Endothelial cell (in vitro differentiated cells): ENCODE measurements at places on chromosomes 3 and 15.

DNA sequence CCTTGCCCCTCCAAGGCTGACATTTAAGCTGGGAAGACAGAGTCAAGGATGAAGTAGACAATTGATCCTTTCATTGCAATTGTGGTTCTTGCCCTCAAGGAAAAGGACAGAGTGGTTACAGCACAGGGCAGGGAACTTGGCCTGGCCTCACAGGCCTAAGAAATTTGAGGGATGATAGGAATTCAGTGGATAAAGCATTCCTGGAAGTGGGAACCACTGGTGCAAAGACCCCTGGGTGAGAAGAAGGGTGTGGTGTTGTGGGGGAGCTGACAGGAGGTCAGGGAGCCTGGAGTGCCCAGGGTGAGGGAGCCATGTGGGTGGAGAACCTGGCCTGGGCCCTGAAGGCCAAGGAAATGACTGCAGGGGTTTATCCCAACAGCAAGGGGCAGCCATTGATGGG is 287.4 kb downstream of the UACA start:
- DNase-seq: no peak

- DNase-seq: no peak
These were observed 547.5 kb downstream of the MCTP2 start for GRCh38 chr15:94778840-94779239.

- DNase-seq: no peak
These were observed 487.5 kb upstream of the WNT5A start for GRCh38 chr3:55974421-55975165.

GRCh38 chr15:68583321-68583720 is 4.5 kb downstream of the CORO2B start:
- DNase-seq: no peak

DNA sequence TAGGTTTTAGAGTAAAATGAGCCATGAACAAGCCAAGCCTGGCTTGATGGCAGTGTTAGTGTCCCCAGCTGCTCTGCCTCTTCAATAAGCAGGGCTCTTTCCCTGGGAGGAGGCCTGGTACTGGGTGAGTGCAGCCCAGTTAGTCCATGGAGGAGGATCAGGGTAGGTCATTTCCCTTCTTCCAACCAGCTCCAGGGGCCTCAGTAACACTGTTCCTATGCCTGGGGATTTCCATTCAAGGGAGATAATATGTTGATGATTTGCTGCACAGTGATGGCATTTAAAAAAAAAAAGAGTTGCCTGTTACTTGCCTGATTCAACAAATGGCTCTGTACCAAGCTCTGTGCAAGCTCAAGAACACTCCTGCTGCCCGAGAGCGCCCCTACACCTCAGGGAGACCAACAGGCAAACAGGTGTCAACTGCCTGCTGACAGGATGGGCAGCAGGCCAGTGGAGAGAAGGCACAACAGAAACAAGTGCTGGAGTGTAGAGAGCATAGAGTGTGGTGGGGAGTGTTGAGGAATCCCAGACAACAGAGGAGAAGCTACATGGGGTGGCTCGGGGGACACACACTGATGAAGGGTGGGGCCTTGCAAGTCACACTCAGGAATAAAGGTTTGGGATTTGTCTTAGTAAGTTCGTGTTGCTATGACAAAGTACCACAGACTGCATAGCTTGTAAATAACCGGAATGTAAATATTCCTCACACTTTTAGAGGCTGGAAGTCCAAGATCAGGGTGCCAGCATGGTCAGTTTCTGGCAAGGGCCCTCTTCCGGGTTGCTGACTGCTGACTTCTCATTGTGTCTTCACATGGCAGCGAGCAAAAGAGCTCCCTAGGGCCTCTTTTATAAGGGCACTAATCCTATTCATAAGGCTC is 78.6 kb upstream of the PXYLP1 start:
- DNase-seq: no peak

- peak; percentile 91 for DNase-seq
These were observed 708 bp downstream of the DCAF1 start for GRCh38 chr3:51498876-51499738.

GRCh38 chr3:148582126-148582525 is 115.6 kb upstream of the AGTR1 start:
- DNase-seq: no peak

DNA sequence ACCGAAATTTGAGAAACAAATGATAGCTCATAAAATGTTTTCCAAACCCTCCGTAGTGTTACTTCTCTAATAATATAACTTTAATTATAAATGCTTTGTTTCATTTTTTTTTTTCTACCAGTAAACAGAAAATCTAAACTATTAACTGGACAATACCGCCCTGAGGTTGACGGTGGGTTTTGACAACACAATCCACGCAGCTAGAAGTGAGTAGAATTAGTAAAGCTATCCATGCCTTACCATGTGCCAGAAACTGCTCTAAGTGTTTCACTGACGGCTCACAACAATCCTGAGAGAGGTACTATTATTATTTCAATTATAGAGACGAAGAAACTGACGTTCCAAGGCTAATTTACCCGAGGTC is 410 bp downstream of the NDUFAF1 start:
- no peak for DNase-seq

- no peak for DNase-seq
These were observed 113.3 kb upstream of the GBE1 start for GRCh38 chr3:81874738-81875137.

DNA sequence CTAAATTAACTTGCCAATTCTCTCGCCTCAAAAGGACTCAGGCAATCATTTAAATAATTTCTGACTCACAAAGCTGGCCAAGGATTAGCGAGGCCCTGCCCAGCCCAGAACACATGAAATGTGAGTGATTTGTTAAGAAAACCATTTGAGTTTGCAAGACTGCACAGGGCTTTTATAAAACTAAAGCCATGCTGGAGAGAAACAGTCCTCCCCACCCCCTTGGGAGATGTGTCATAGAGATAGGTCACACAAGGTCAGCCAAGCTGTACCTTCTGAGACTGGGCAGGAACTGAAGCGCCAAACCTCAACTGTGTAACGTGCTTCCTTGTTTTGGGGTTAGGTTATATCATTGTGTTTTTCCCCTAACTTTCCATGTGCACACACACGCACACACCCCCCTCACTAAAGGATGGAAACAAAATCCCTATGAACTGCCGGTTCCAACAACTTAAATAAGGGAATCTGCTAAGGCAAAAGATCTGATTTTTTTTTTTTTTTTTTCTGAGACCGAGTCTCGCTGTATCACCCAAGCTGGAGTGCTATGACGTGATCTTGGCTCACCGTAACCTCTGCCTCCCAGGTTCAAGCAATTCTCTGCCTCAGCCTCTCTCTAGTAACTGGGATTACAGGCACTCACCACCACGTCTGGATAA is 8.1 kb downstream of the SPATA12 start:
- DNase-seq: no peak

- DNase-seq: no peak
These were observed 108.1 kb downstream of the TPRA1 start for GRCh38 chr3:127482216-127483004.

DNA sequence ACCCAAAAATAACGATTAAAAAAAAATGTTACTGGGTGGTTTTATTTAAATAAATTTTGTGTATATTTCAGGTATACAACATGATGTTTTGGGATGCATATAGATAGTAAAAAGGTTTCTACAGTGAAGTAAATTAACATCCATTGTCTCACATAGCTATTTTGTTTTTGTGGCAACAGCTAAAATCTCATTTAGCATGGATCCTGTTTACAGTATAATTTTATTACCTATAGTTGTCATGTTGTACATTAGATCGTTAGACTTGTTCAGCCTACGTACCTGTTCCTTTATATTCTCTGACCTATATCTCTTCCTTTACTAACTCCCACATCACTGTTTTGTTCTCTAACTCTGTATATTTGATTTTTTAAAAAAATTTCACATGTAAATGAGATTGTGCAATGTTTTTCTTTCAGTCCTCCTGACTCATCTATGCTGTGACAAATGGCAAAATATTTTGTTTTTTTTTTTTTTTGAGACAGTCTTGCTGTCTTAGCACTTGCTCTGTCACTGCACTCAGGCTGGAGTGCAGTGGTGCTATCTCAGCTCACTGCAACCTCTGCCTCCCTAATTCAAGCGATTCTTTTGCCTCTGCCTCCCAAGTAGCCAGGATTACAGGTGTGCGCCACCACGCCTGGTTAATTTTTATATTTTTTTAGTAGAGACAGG is 45.6 kb downstream of the OIP5 start:
- DNase-seq: no peak

- DNase-seq: no peak
These were observed 333.3 kb upstream of the TPM1 start for GRCh38 chr15:62709261-62709660.

DNA sequence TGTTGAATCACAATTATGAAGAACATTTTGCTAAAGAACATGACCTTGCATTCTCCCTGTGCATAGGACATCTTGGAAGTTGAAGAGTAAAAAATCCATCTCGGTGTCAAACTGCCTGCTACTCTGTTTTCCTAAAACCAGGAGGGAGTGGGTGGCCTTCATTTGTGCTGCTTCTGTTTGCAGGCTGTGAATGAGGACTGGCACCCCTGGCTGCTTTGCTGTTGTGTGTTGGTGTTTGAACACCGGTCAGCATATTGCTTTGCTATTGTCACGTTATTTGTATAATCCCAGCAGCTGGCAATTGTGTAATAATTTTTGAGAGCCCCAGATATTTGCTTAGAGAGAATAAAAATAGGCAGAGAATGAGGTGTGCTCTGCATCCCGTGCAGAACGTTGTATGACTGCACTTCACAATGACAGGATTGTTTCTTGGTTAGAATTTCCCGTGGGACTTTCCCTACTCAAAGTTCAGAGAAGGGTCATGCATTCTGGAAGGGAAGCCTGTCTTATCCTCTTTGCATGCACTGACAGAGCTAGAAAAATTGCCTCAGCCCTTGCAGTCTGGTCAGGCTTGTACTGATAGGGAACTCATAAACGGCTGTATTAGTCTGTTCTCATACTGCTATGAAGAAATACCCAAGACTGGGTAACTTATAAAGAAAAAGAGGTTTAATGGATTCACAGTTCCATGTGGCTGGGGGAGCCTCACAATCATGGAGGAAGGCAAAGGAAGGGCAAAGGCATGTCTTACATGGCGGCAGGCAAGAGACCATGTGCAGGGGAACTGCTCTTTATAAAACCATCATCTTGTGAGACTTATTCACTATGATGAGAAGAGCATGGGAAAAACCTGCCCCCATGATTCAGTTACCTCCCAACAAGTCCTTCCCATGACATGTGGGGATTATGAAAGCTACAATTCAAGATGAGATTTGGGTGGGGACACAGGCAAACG is 16.3 kb downstream of the SV2B start:
- DNase-seq: no peak

- no peak for DNase-seq
These were observed 1077.8 kb downstream of the ZPLD1 start for GRCh38 chr3:103512595-103512994.

DNA sequence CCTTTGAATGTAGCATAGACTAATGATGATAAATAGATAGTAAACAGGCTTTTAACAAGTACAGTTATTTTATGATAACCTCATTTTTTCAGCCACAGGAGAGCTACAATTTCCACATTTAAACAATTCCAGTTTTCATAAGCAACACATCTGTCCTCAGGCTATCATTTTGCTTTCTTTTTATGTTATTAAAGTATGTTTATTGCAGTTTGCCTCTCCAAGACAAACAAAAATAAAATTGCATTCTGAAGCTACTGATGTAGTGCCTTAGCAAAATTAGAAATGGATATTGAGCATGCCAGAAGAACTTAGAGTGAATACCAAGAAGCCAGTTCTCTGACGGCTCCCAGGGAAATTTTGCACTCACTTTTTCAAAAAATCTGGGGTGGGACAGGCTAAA is 140.6 kb upstream of the ABHD17C start:
- no peak for DNase-seq

GRCh38 chr3:194274424-194275085 is 76.6 kb downstream of the CPN2 start:
- no peak for DNase-seq

GRCh38 chr15:40785164-40785563 is 15.4 kb downstream of the C15orf62 start:
- no peak for DNase-seq

- DNase-seq: no peak
These were observed 171.5 kb downstream of the ZMAT3 start for GRCh38 chr3:178900029-178900646.

DNA sequence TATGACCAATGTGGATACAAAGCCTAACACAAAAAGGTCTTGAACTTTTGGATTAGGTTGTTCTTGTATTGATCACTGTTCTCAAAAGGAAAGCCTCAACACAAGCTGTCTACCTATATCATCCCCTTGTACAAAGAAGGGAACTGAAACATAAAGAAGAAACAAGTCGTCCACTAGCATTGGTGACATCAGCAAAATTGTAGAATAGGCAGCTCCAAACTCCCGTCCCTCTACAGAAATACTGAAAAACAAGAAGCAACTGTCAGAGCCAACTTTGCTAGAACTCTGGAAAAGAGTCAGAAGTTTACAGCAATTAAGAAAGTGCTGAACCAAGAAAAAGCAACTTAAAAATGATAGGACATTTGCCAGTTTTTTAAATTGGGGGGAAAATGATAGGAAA is 7.5 kb upstream of the NR1I2 start:
- DNase-seq: no peak

DNA sequence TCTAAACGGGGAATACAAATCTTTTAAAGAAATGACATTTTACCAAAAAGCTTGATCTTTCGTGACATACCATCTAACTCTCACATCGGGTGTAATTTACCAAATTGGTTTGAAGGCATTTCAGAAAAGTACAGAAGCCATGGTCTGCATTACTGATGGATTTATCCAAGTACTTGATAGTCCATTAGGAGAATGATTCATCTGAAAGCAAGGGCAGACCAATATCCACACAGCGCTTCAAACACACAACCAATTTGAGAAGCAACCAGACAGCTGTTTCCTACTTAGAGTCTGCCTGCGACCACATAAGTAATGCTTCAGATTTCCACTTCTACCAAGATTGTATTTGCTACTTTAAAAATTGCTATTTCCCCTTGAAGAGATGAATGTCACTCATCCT is 697.6 kb upstream of the ALCAM start:
- no peak for DNase-seq

DNA sequence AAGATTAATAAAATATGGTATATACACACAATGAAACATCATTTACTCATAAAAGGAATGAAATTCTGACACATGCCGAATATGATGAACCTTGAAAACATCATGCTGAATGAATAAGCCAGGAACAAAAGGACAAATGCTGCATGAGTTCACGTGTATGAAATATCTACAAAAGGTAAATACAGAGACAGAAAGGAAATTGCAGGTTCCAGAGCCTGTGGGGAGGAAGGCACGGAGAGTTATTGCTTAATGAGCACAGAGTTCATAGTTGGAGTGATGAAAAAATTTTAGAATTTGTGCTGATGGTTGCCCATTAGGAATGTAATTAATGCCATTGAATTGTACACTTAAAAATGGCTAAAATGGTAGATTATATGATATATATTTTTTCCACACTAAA is 49.5 kb downstream of the OCA2 start:
- no peak for DNase-seq

DNA sequence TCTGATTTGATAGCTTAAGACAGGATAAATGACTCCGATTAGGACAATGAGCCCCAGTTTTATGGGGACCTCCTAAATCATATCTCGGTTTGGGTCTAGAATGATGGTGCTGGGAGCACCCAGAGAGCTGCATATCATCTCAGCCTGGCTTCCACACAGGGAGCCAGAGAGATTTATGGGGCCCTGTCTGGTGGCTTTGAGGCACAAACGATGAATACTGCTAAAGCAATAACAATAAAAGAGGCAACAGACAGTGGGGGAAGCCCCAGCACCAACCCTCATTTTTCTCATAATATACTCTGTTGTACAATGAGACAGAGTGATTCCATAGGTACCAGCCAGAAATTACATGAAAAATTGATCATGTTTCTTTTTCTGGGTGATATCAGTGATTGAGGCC is 889.0 kb upstream of the CFAP20DC start:
- DNase-seq: no peak

- no peak for DNase-seq
These were observed 108.8 kb downstream of the DLG1 start for GRCh38 chr3:197189623-197190022.

GRCh38 chr3:194298331-194299227 is 52.5 kb downstream of the CPN2 start:
- DNase-seq: no peak
